Amniotic stem cell (primary cell): ENCODE measurements at places on chromosomes 1 and 21.

DNA sequence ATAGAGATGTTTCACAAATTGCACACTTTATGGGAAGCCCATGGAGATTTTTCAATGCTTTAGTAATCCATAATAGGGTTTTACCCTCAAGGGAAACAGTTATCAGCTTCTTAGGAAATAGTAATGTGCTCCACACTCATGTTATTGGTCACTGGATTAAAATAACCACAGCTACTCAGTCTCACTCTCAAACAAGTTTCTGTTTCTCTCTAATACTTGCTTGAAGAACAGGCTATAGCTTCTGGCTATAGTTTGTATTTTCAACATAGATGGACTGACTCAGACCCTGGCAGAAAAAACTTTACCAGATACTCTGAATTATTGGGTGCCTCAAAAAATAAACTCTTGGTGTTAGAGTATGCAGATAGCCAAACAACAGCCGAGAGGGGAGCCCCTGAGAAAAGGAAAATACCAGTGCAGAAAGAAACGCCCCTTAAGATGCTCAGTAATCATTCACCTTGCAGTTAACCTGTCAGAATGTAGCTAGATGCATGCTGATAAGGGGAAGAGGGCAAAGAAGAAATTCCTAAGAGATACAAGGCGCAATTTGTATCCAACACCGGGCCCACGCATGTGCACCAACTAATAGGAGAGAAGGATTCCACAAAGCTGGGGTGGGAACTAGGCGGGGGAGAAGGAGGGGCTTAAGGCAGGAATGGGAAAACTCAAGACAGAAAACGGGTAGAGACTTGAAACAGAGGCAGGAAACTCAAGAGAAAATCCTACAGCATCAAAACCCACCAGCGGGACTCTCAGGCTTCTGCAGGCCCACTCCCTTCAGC, 30.4 kb upstream of the PDE4B start:
- peak; percentile 59 for DNase-seq

DNA sequence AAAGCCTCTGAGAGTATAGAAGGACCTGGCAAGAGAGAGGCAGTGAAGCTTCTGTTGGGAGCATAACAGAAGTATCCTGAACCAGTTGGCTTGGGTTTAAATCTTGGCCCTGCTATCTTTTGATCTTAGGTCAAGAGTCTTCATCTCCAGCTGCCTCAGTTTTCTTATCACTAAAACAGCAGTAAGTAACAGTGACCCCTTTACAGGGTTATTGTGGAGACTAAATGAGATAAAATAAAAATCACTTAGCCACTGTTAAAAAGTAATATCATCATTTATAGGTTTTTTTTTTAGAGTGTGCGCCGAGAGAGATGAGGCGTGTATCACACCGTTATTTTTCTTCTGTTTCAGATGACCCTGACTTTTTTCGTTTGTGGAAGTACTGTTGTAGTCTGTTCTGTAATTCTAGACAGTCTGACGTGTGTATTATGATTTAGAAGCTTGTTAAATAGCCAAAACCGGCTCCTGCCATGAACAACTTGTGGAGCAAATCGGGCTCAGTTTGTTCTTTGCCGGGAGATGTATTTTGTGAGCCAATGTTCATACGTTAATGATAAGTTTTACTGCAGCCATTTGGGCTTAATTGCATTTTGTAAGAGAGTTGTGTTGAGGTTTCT, 1.1 kb downstream of the THRAP3 start:
- no peak for DNase-seq

DNA sequence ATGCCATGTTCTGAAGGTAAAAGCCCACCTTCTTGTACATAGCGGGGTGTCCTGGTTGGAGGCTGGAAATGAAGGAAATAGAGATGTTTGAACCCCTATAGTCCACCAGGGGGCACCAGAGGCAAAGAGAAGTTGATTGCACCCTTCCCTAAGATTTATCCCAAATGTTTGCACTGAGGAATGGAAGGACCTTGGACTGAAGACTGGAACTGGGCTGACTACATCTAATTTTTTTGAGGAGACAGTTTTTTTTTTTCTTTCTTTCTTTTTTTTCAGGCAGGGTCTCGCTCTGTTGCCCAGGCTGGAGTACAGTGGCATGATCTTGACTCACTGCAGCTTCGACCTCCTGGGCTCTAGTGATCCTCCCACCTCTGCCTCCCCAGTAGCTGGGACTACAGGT, 55.3 kb upstream of the EIF4G3 start:
- no peak for DNase-seq

GRCh38 chr1:152141971-152142584, 16.9 kb downstream of the RPTN start:
- peak; percentile 31 for DNase-seq

DNA sequence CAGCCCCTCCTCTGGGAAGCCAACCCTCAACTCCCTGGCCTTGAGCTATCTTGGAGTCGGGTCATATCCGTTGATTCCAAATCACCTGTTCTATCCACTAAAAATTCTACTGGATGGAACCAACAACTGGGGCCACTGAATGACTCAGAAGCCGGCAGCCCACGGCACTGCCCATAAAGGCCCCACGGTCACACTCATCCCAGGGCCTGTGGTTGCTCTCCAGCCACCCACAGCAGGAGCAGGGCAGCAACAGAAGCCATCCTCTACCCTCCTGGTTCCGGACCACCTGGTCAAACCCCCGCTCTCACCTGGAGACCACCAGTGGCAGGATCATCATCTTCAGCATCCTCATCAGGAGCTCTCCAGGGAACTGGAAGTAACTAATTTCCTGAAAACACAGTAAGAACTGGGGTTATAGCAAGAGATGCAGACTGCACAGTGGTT, 8.4 kb downstream of the SLC1A7 start:
- DNase-seq = no peak
